ENCODE measurements at places on chromosomes 11 and 22. TPM values are rescaled to one million over a fixed set of nuclear protein-coding genes. Genes with fewer than 3 reads are reported as not detected.

Gene IGHMBP2
- 13.0 TPM for total RNA-seq

Gene OR52N1
- total RNA-seq, result not detected

Gene FBLN1
- 199 TPM for total RNA-seq

Gene MRGPRE
- total RNA-seq, result 0.39 TPM

Gene CLCF1
- total RNA-seq, result 6.1 TPM

Gene SCN3B
- 12.2 TPM for total RNA-seq

Gene OSBP2
- 13.0 TPM for total RNA-seq

Gene C11orf87
- not detected for total RNA-seq
